ENCODE measurements at places on chromosomes 13 and 19.
A peak's percentile ranks its signal among the peaks of the same experiment; 100 is the strongest.

GRCh38 chr19:35362261-35363000 lies 4.2 kb downstream of the FFAR3 start:
- no peak for DNase-seq

GRCh38 chr13:78679329-78679728 lies 20.4 kb upstream of the OBI1 start:
- DNase-seq: no peak

DNA sequence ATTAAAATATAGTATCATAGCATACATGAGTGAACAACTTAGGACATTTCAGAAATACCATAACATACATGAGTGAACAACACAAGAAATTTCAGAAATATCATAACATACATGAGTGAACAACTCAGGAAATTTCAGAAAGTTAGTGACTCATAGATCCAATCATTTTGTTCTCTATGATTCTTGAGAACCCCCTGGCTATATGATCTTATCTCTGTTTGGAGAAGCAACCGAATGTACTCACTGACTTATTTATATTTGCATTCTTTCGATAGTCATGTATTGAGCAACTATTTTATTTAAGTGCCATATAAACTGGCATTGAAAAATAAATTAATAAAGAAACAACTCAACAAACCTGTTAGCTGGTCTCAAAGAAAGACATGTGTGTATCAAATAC lies 251.1 kb downstream of the EFNB2 start:
- no peak for DNase-seq

GRCh38 chr19:33139165-33139564 lies 7.3 kb downstream of the WDR88 start:
- no peak for DNase-seq

DNA sequence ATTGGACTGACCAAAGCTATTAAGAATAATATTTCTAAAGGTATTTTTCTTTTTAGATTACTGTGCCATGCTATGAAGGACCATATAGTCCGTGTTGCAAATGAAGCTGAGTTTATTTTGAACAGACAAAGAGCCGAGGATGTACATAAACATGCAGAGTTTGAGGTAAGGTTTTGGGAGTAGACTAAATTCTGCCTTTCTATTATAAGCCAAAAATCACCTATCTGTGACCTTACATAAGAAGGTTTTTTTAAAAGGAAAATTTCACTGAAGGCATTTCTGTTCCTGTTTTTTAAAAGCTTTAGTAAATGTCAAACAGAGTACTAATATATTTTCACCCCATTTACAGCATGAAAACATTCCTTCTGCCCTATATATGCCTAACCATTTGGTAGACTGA lies 127.4 kb downstream of the MAB21L1 start:
- no peak for DNase-seq

DNA sequence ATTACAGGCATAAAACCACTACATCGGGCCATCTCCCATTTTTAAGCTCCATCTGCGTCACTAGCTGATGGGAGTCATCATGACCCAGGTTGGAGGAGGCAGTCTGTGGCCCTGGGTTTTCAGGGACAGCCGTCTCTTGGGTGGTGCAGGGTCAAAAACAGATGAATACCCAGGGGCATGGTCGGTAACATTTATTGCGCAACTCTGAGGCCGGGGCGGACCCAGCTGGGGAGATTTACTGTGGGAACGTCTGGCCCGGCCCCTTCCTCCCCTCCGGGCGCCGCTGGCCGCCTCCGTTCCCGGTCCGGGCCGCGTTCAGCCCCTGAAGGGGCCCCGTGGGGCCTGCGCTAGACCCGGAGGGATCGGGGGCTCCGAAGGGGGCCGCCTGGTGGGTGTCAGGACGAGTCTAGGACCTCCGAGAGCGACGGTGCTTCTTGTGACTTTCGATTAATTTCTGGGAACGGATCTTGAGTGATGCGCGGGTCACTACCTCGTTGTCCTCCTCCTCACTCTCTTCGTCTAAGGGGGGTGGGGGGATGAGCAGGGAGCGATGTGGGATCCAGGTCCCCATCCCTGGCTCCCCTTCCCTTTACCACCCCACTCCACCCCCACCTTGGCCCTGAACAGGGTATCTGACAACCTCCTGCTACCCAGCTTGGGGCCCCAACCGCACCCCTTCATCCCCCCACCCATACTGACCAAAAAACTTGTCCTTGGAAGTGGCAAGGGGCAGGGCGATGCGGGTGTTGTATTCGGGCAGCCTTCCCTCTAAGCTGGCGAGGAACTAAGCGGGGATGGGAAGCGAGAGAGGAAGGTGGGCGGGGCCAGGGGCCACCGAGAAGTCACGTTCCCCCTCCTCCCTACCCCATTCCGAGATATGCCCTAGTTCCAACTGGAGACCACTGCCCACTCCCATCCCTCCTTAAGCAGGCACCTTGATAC lies 1.6 kb upstream of the RGL3 start:
- DNase-seq: no peak

GRCh38 chr13:113918580-113918979 lies 54.7 kb upstream of the GAS6 start:
- no peak for DNase-seq

GRCh38 chr13:51324714-51325420 lies 14.6 kb upstream of the SERPINE3 start:
- no peak for DNase-seq

DNA sequence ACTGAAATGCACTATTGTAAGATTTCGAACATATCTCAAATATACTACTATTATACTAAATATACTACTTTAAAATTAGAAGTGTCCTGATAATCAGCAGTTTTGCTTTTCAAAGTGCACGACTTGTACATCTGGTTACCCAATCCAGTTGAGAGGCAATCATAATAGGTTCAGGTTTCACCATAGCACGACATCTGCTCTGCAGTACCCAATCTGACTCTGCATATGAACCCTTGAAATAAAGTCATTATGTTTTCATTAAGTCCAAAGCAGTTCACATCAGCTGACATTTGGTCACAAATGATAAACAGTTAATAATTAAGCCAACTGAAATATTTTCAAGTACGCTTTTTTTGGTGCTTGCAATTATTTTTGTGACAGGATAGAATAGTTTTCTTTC lies 90.6 kb downstream of the PCDH9 start:
- DNase-seq: no peak

- DNase-seq: no peak
Observed at GRCh38 chr13:20411638-20412342, 113.9 kb downstream of the CRYL1 start.

DNA sequence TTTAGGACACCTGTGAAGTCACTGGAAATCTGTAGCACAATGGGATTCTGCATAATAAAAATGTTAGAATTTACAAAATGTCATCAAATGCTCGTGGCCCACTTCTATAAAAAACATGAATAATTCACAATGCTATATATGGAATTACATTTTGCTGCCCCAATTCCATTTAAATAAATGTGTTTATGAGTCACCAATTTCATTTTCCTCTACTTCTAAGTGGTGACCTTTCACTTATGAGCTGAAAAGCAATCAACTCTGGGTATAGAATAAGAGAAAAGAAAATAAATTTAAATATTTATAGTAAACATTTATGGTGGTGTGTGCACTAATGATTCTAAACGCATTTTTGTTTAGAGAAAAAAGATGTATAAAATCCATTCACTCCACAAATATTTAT lies 516.7 kb upstream of the MIR17HG start:
- DNase-seq: no peak

DNA sequence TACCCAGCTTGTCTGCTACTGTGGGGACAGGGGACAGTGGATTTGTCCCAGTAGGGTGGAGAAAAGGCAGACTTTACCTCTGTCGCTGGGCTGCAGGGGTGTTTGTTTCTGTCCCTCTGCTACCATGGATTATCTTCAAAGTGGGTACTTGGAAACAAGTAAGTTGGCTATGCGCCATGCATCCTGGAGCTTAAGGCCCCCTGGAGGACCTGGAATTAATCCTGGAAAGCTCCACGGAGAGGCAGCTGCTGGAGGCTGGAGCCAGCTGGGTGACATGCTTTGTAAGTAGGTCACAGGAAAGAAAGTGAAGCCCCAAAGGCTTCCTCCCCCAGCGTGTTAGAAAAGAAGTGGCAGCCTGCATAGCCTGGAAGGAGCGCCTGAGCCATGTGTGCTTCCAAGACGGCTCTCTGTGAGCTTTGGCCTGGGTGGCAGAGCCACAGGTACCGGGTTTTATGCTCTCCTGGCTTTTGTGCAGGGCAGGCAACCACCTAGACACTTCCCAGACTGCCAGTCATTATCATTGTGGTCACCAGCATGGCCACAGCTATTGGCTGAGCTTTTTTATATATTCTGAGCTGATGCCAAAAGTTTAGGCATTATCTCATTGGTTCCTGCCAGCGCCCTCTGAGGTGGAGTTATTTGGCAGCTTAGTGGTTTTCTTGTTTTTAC lies 9.5 kb downstream of the B3GLCT start:
- peak; percentile 21 for DNase-seq

DNA sequence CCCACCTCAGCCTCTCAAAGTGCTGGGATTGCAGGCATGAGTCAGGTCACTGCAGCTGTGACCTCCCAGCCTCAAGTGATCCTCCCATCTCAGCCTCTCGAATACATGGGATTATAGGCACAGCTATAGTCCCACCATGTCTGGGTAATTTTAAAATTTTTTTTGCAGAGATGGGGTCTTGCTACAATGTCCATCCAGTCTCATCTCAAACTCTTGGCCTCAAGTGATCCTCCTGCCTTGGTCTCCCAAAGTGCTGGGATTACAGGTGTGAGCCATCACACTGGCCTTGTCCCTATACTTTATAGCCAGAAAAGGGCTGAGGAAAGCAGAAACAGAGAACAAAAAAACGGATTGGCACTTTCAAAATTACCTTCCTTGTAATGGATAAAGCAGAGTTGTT lies 4.8 kb upstream of the FBXO27 start:
- no peak for DNase-seq

DNA sequence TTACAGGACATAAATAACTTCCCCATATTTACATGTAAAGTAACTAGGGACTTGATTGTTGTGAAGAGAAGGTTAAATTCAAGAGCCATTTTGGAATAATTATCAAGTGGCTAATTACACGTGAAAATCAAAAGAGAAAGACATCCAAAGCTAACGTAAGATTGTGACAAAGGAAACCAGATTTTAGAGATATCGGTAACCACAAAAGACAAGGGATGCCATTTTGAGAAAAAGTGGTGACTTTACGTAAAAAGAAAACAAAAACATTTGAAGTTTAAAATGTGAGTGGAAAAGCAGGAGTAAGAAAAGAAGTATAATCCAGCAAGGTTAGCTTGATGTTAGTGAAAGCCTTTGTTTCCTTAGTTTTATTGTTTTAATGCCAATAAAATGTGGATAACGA lies 10.9 kb upstream of the VWA8 start:
- DNase-seq: peak; percentile 50

GRCh38 chr13:66745307-66745706 lies 484.8 kb downstream of the PCDH9 start:
- DNase-seq: no peak

GRCh38 chr13:31587698-31588266 lies 151.5 kb upstream of the RXFP2 start:
- DNase-seq: no peak

GRCh38 chr19:389255-389934 lies 19.6 kb downstream of the C2CD4C start:
- DNase-seq: no peak

GRCh38 chr13:28532388-28533124 lies 37.6 kb upstream of the FLT1 start:
- no peak for DNase-seq

- peak; percentile 34 for DNase-seq
Observed at GRCh38 chr19:12792853-12793289, 1.6 kb downstream of the JUNB start.

GRCh38 chr19:46990991-46991676 lies 28.5 kb upstream of the NPAS1 start:
- peak; percentile 74 for DNase-seq

DNA sequence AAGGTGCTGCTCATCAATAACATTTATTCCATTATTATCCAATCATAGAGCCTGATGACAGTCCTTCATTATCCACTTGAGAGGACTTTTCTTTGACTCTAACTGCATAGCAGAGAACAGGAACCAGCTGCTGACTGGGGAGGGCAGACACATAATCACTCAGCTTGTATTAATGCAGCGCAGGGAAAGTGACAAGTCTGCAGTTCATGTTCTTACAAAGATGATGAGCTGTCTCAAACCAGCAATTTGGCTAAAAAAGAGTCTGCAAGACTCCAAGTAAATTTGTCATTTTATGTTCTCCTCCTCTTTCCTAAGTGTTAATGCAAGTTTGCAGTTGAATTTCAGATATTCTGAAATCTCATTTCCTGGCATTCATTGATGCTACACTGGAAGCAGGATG lies 40.0 kb upstream of the CBY2 start:
- DNase-seq: no peak

DNA sequence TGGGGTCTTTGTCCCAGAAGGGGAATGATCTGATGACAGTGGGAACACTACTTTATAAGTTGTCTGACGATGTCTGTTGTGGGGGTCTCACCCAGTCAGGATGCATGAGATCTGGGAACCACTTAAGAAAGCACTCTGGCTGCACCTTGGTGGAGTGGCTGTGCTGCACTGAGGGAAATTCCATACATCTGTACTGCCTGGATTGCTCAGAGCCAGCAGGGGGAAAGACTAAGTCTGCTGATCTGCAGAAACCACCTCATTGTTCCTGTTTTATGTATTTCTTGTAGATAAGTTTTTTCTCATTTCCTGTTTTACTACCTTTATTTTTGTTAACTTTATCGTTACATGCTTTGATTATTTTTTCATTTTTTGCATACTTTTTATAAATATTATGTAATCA lies 27.3 kb downstream of the ZNF430 start:
- no peak for DNase-seq

GRCh38 chr19:8245869-8246835 lies 37.0 kb downstream of the CERS4 start:
- DNase-seq: no peak

DNA sequence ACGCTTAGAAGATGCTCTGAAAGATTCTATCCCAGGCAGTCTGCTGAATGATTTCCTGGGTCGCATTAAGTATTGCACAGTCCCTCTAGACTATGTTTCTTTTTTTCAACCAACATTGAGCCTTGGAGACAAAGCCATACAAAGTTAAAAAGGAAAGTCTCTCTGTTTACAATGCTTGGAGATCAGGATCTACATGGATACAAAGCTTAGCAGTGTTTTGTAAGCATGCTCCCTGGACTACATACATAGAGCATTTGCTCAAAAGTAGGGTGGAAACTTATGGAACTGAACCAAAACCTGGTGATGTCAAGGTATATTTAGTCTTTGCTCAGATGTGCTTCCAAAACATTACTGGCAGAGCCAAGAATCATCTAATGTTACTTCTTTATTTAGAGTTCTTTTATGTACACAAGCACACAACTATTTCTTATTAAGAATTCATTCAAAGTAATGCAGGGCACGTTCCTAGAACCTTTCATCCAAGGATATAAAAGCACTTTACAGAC lies 241.2 kb downstream of the ABCC4 start:
- DNase-seq: no peak

DNA sequence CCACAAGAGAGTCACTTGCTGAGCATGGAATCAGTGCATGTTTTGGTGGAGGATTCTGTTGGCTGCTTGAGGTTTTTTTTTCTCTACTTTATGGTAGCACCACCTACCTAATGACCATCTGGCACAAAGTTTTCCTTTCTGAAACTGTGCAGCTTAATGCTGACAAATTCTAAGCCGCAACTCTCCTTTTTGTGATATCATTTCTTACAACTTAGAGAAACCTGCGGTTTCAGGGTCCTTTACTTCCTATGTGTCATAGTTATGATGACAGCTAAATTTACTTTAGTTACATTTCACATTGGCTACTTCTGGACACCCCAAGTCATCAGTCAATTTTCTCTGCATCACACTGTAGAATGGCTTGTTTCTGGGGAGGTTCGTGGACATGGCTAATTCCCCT lies 115.4 kb upstream of the TMTC4 start:
- no peak for DNase-seq

Measured in CD8-positive, alpha-beta T cell (primary cell).